ENCODE measurements at places on chromosomes 11 and 22. TPM values are rescaled to one million over a fixed set of nuclear protein-coding genes. Genes with fewer than 3 reads are reported as not detected.

DNA sequence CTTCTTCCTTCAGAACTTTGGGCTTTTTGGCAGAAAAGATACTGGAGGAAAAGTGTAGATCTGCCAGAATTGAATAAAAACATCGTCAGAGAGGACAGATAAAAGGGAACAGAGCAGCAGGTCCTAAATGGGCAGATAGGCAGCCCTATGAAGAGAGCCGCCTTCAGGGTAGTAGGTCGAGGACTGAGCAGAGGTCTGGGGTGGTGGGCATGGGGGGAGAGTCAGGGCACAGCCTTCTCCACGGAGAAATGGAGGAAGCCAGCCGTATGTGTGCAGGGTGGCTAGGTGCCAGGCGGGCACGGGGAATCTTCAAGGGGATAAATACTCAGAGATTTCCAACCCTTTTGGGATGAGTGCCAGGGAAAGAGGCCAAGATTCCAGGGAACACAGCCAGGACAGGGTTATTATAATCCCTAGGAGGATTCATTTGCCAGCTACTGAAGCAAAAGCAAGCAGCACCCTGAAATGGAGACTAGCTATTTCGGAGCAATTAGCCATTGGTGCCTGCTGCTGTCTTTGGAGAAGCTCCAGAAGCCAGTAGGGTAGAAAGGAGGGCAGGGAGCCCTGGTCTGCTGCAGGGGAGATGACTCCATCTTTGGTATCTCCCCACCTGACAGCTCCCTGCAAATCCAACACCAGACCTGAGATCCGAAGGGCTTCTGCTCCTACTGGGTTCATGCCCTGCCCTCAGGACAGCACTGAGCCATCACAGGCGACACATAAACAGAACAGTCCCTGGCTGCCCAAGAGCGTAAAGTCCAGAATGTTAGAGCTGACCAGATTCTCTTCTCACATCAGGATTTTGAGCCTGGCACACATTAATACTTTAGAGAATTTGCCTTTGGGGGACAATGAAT, 174.5 kb upstream of the NTM start:
- no peak for DNase-seq

DNA sequence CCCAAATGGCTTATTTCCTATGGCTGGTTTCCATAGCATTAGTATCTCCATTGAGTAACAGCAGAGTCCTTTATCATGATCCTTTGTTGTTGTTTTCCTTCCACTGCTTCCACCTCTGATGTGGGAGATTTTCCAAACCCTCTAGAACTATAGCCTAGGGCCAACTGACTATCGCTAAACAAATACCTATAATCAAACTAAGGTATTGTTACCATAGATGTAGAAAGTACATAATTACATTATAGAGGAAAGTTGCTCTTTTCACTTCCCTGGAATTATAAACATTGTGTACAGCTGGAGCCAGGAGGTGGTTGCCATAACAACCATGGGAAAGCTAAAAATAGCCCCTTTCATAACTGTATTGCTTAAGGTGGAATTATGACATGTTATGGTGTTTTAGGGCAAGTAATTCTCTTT, 47.0 kb upstream of the ALKBH3 start:
- DNase-seq: no peak

DNA sequence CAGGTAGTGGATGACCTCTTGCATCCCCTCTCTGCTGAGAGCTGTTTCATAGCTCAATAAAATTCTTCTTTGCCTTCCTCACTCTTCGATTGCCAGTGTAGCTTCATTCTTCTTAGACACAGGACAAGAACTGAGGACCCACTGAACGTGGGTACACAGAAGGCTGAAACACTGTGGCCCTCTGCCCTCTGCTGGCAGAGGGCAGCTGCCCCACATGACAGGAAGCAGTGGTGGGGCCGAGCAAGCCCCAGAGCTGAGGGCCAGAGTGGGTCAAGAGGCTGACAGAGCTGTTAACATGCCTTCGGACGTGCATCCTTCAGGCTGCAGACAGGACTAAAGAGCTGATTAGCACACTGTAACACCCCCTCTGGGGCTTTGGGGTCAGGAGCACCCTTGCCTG, 15.6 kb downstream of the SMC1B start:
- no peak for DNase-seq

- DNase-seq: no peak
Measured at GRCh38 chr11:58640386-58641023, 18.0 kb downstream of the CNTF start.

GRCh38 chr11:49377978-49378377, 169.6 kb upstream of the FOLH1 start:
- DNase-seq: no peak

- DNase-seq: no peak
Measured at GRCh38 chr22:22364207-22364606, 119.6 kb downstream of the VPREB1 start.

DNA sequence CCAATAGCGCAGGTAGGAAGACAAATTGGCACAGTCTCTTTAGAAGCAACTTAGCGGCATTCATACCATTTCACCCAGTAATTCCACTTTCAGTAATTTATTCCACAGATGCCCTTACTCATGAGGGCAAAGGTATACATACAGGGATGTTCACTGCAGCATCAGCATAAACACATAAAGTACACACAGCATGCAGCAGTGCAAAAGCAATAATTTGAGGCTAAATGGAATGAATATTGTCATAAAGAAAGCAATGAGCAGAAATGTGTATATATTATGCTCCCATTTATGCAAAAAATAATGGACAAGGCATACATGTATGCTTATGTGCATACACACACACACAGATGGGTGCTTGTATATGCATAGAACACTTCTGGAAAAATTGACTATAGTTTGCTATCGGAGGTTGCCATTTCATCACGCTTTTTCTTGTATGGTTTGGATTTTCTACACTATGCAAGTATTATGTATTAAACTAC, 50.2 kb downstream of the TECTA start:
- no peak for DNase-seq

GRCh38 chr22:32754413-32755041, 47.0 kb upstream of the TIMP3 start:
- DNase-seq: peak; percentile 65

DNA sequence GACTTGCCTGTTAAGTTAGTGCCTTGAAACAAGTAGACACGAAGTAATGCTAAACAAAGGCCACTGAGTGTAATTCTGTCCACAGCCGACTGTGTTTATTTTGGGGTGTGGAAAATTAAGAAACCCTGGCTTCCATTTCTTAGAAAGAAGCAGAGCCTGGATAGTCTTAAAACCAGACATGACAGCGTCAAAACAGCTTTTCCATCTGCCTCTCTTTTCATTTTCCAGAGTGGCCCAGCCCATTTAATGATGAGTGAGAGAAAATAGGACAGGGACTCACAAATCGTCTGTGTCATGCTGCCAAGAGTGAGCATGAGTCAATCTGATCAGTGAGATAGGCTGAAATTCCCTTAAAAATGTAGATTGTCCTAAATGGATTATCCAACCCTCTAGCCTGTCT, 485.9 kb downstream of the JRKL start:
- no peak for DNase-seq

- peak; percentile 53 for DNase-seq
Measured at GRCh38 chr22:19168088-19168890, 10.2 kb downstream of the SLC25A1 start.

- no peak for DNase-seq
Measured at GRCh38 chr22:41561788-41562187, 978 bp downstream of the CSDC2 start.

- no peak for DNase-seq
Measured at GRCh38 chr11:31449040-31449439, 60.4 kb downstream of the IMMP1L start.

GRCh38 chr11:130761560-130762220, 154.6 kb downstream of the SNX19 start:
- no peak for DNase-seq

GRCh38 chr11:119832202-119832935, 103.4 kb upstream of the NECTIN1 start:
- DNase-seq: peak; percentile 44

DNA sequence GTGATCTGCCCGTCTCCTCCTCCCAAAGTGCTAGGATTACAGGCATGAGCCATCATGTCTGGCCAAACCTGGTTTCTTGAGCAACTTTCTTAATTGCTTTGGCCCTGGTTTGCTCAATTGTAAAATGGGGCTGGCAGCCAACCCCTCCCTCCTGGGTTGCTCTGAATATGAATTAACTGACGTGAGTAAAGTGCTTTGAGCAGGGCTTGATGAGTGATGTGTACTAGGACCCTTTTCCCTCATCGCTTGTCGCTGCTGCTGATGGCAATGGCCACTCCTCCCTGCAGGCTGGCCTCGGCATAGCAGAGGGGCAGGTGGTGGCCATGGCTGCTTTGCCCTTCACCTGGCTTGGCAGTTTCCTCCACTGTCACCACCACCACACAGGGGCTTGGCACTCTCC, 41.5 kb downstream of the RNF141 start:
- no peak for DNase-seq

Gene PIWIL4
- 8.7 TPM for total RNA-seq

Gene PCF11
- total RNA-seq: 44.6 TPM

Gene ACP2
- total RNA-seq: 42.9 TPM

Gene CNIH2
- 0.99 TPM for total RNA-seq

Gene POTEH
- not detected for total RNA-seq

Gene PRR33
- not detected for total RNA-seq

Data from HT-29 (cell line).